ENCODE measurements at places on chromosomes 13 and 19.

- DNase-seq = no peak
These were observed 684.1 kb downstream of the DIAPH3 start for GRCh38 chr13:59479629-59480028.

- no peak for DNase-seq
These were observed 105.6 kb downstream of the MRPL57 start for GRCh38 chr13:21282065-21282464.

DNA sequence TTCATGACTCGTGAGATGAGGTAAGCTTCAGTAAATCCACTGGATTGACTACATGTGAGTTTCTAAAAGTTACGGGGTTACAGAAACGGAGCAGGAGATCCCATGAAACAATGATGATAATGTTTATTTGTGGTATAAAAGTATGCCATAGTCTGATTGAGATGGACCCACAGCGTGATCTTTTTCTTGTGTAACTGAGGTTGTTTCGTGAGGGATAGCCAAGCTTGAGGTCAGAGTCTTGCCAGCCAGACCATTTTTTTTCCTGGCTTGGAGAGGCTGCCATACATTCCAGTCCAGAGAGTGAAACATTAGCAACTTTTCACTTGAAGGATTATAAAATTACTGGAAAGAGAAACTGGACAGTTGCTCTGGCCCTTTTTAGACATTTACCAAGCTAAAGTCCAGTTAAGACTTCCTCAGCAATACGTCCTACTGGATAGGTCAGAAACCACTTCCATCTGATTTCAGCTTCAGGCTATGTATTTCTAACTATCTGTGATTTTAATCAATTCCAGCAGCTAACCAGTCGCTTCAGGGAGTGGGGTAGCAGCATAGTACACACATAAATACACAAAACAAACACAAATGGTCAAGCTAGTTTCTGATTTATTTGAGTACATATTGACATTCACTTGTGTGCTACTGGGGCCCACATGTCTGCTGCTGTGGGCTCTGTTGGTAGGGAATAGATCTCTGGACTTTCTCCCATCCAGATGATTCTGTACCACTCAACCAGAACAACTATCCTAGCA is 194.6 kb downstream of the POSTN start:
- no peak for DNase-seq

GRCh38 chr19:36409841-36410240 is 8.6 kb downstream of the ZFP82 start:
- DNase-seq = no peak

- DNase-seq = no peak
These were observed 21.9 kb downstream of the CEBPA start for GRCh38 chr19:33280351-33280921.

GRCh38 chr13:74067818-74068217 is 66.4 kb downstream of the KLF12 start:
- no peak for DNase-seq

GRCh38 chr19:55857149-55857548 is 20.8 kb downstream of the NLRP4 start:
- DNase-seq = no peak

DNA sequence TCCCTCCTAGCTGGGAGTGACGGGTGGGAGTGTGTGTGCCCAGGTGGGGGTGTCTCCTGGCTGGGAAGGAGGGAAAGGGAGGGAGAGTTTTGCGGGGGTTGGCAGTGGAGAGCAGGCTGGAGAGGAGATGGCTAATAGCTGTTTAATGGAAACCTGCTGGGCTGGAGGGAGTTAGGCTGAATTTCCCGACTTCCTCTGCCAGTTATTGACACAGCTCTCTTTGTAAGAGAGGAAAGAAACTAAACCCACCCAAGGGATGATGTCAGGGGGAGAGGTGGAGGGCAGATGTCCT is 10.2 kb upstream of the ILF3 start:
- no peak for DNase-seq

- no peak for DNase-seq
These were observed 17.3 kb downstream of the TEX29 start for GRCh38 chr13:111337741-111338140.

GRCh38 chr19:19232261-19232721 is 20.5 kb downstream of the NCAN start:
- DNase-seq = no peak

- no peak for DNase-seq
These were observed 97.6 kb upstream of the MIR17HG start for GRCh38 chr13:91249861-91250260.

GRCh38 chr13:27076421-27076820 is 95.2 kb downstream of the USP12 start:
- no peak for DNase-seq

DNA sequence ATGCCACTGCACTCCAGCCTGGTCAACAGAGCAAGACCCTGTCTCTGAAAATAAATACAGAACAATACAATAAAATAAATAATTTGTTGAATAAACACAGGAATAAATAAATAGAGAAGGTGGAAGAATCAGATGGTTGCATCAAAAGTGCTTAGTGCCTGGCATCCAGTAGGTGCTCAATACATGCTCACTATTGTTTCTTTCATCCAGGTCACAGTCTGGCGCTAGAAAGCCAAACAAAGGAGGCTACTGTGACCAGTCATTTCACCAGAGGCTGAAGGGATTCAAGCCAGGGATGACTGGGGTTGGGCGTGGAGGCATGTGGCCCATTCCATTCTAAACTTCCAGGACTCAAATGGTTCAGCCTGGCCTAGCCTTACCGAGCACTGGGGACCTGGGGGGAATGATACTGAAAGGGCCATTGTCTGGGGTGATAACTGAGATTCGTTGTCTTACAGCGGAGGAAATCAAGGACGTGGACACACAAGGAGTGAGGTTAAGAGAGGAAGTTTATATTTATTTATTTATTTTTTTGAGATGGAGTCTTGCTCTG is 3.6 kb upstream of the NDUFB7 start:
- DNase-seq = no peak

GRCh38 chr13:114009590-114010400 is 35.9 kb upstream of the C13orf46 start:
- no peak for DNase-seq

- DNase-seq = no peak
These were observed 37.5 kb downstream of the SUGP2 start for GRCh38 chr19:18995804-18996241.

GRCh38 chr13:96779691-96780090 is 214.6 kb downstream of the OXGR1 start:
- no peak for DNase-seq

DNA sequence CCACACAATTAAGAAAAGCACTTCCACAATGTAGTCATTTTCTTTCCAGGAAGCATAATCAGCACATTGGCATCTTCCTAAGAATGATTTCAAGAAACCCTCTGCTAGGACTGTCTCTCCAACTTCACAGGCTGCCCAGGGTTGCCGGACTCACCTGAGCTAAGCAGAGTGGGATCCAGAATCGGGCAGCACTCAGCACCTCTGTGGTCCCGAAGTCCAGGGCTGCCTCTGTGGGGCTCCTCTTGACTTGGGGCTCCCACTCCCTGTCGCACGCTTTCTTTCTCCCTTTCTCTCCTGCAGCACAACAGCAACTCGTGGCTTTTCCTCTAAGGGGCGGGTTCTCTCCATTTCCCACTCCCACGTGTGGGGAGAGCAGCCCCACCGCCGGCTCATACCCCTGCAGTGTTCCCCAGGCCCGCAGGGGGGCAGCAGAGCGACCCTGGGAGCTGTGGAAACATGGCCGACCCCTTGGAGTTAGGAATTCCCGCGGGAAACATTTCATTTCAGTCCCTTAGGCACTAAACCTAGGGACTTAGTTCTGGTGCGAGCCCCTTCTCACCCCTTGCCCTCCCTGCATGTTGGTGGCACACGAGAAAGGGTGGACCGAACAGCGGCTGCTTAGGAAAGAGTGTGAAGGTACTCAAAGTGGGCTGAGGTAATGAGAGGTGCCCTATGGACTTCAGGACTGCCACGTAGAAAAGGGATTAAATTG is at the start of gene TMEM272:
Gene TMEM272 (minus strand): TSS at position 316 of the 712 bp plus-strand sequence. CDS start 6,647 bp downstream, outside the sequence.
- DNase-seq = peak; percentile 46

DNA sequence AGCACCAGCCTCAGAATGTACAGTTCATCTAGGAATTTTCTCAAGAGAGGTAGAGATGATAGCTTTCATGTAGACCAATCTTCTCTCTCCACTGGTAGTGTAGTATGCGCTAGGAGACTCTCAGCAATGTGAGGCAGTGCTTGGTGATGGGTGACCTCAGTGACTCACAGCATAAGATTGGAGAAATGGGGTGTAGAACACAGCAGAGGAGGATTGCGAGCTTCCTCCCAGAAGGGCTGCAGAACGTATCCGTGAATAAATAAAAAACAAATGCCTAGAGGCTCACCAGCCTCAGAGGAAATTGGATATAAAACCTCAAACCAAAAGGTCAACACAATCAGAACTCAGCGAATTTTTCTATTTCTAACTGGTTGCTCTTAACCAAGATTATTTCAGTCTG is 182.9 kb upstream of the RXFP2 start:
- DNase-seq = no peak

DNA sequence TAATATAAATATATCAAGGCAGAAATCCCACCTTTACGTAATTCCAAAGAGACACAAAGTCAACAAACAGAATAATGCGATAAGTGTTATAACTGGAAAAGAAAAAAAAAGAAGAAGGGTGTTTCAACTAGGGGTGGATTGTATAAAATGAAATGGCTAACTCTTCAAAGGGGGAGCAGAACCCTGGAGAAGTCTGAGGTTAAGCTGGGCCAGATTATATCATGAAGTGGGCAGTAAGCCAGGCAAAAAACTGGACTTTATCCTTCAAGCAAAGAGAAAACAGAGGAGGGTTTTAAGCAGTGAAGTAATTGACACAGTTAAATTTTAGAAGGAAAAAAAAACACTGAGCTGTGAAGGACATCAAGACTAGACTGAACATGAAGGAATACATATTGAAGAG is 41.9 kb downstream of the TBC1D4 start:
- no peak for DNase-seq

DNA sequence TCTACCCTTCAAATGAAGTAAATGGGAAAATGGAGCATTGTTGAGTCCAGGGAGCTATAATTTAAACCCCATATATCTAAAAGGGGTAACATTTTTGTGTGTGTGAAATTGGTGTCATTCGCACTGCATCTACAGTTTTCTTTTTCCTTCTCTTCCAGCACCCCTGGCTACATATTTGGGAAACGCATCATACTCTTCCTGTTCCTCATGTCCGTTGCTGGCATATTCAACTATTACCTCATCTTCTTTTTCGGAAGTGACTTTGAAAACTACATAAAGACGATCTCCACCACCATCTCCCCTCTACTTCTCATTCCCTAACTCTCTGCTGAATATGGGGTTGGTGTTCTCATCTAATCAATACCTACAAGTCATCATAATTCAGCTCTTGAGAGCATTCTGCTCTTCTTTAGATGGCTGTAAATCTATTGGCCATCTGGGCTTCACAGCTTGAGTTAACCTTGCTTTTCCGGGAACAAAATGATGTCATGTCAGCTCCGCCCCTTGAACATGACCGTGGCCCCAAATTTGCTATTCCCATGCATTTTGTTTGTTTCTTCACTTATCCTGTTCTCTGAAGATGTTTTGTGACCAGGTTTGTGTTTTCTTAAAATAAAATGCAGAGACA is 28.6 kb downstream of the ALOX5AP start:
- DNase-seq = no peak

- no peak for DNase-seq
These were observed 63.1 kb downstream of the ATP11A start for GRCh38 chr13:112752711-112753541.

- no peak for DNase-seq
These were observed 288.9 kb upstream of the MAB21L1 start for GRCh38 chr13:35765366-35765765.

GRCh38 chr19:2036424-2036823 is 14.6 kb downstream of the MKNK2 start:
- no peak for DNase-seq

- DNase-seq = no peak
These were observed 8.2 kb upstream of the UBL3 start for GRCh38 chr13:29858667-29859066.

GRCh38 chr13:61294467-61295191 is 121.0 kb downstream of the PCDH20 start:
- no peak for DNase-seq

GRCh38 chr13:38223089-38223488 is 126.6 kb upstream of the UFM1 start:
- no peak for DNase-seq

DNA sequence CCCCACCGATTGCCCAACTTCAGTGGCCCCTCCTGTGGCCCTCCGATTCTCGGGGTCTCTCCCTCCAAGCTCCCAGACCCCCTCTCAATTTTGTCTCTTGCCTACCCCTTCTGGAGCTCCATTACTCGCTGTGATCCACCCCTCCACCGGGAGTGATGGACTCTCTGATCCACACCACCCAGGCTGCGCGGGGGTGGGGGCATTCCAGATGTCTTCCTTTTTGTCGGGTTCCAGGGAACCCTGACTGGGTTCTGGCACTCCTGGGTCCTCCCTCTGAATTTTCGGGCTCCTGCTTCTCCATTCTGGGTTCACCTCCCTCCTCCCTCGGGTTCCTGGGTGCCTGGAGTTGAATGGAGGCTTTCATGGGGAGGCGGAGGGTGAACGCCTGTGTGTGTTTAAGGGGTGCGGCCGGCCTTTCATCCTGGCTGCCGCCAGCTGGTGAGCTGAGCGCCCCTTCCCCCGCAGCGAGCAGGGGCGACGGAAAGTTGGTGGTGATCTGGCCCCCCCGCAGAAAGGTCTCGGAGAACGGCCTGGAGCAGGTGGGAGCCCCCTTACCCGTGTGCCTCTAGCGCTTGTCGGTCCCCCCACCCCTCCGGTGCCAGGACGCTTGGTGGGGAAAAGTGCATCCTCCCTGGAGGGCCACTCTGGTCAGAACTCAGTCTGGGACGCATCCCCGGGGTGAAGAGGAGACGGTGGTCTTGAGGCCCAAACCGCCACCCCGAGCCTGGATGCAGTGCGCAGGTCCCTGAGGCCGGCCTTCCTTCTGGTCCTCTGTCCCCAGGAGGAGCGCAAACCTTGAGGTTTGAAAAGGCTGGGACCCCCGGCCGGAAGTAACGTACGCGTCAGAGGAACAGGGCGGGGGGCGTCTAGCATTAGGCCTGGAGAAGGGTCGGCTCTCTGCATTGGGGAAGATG is 1.6 kb downstream of the MISP3 start:
- no peak for DNase-seq

DNA sequence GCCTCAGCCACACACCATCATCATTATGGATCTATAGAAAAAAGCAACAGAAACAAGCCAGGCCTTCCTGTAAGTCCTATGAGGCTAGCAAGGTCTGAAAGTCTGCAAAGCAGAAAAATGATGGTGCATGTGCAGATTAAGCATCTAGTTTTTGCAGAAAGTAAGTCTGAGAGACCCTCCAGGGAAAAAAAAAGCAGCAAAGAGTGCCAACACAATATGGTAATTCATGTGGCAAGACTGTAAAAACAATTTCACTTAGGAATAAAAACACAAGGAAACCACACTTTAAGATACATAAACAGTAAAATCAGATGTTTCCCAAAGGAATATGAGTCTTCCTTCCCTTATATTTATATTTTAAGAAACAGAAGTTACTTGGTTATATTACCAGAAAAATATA is 112.3 kb upstream of the FBXL3 start:
- DNase-seq = no peak

DNA sequence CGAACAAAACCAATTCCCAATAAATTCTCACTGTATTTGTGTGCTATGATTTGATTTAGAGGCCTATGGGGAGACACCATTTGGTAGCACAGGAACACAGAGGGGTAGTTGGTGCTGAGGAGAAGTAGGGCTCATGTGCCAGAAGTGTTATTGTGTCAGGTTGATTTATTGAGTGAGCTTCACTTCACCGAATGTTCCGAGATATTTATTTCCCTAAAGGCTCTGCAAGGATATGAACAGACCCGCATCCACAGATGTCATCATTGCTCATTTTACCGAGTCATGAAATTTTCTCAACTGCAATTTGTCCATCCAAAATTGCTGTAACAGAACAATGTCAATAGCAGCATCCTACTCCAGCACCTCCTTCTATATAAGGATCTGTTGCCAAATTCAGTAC is 69.5 kb downstream of the DACH1 start:
- no peak for DNase-seq

All from stimulated activated CD4-positive, alpha-beta T cell treated with anti-CD3 and anti-CD28 coated beads, Interleukin-15, amount 100 ng/mL, for 1 hour (primary cell).